ENCODE measurements at places on chromosomes 13 and 19.

GRCh38 chr13:40304391-40304790 is 362.1 kb downstream of the FOXO1 start:
- no peak for DNase-seq

GRCh38 chr19:2611483-2612464 is 90.7 kb downstream of the GNG7 start:
- no peak for DNase-seq

GRCh38 chr13:30133554-30133912 is 173.8 kb downstream of the KATNAL1 start:
- no peak for DNase-seq

DNA sequence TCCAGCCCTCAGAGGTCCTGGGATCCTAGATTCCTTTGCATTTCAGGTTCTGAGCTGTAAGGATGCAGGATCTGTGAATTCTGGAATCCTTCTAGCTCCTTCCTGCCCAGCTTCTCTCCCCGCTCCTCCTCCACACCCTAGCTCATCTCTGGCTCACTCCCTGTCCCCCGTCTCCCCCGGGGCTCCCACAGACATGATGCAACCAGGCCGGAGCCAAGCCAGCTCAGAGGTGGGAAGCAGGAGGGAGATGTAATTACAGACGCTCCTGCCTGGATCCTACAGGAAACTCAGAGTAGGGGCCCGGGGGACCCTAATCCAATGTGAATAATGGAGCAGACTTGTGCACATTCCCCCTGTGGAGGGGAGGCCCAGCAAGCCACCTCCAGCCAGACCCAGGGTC is 4.5 kb downstream of the GNG8 start:
- DNase-seq: no peak
